Cerebellar cortex (tissue), 1 donor: ENCODE measurements at places on chromosomes 3 and 15.
A peak's percentile ranks its signal among the peaks of the same experiment; 100 is the strongest.

DNA sequence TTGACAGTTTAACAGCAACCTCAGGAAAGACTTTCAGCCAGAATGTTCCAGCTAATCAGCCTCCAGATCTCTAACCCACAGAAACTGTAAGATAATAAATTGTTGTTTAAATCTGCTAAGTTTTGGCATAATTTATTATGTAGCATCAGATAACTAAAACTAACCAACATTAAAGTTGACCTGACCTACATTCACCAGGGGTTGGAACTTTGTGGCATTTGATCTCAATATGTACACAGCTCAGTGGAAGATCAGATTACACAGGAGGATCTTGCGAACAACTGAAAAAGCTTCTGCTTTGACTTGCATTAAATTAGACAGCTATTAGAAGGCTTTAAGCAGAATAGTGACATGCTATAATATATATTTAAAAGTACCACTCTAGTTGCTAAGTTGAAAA lies 91.4 kb upstream of the POU1F1 start:
- no peak for DNase-seq

GRCh38 chr3:123971406-123971805 lies 10.4 kb upstream of the CCDC14 start:
- DNase-seq: no peak

DNA sequence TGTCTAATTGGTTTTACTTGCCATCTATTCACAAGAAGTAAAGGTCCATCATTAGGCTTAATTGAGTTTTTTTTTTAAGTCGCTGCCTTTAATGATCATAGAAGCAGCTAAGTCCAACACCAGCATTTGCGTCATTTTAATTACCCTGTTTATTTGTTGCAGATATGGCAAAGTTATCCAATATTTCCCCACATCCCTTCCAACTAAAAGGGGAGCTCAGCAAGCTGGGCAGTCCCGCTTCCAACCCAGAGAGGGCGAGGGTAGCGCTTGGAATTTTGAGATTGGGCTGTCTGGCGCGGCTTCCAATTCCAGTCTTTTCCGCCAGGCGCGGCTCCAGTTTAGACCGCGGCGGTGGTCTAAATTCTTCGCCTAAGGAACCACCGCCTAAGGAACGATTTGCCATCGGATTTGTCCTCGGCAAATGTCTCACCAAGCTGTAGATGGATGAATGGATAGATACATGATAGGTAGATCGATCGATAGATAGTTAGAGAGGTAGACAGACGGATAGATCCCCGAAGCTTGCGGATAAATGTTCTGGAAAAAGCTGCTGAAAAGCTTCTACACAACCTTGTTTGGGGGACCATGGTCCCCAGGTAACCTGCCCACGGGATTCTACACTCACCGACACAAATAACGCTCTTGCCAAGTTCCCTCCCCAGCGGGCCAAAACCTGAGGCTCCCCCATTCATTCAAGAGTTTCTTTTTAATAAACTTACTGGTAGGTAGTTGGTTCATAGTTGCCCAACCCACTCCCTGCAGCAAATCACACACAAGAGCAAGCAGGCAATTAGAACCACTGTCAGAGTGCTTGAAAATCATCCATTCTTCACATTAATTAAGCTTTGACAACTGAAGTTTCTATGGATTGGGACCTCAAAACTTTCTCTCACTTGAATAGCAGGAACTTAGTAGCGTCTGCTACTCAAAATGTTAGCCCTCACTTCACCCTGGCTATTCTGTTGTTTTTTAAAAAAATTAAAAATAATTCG lies 49.1 kb downstream of the ZIC4 start:
- DNase-seq: peak; percentile 26

GRCh38 chr15:33160581-33161165 lies 33.8 kb downstream of the FMN1 start:
- no peak for DNase-seq

DNA sequence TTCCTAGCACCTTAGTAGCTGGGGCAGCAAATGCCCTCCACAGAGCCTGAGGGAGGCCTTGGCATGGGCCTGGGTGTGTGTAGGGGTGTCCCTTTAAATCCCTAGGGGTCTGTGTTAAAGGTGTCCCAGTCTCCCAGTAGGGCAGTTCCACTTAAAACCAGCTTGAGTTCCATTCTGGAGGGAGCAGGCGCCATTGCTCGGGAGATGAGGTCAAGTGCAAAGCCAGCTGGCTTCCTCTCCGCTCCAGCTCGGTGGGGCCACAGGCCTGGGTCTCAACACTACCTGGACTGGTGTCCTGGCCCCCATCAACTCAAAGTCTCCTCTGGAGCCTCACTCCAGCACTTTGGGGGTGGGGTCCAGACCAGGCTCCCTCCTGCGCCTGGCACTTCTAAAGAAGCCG lies 25.2 kb downstream of the FEM1B start:
- no peak for DNase-seq

- no peak for DNase-seq
These were observed 27.3 kb downstream of the SERP1 start for GRCh38 chr3:150519026-150519425.

GRCh38 chr3:160225176-160226025 lies at the start of gene C3orf80:
TSS of gene C3orf80 (plus strand) at chr3:160225422. CDS start at chr3:160225636, 214 bp downstream.
- peak; percentile 70 for DNase-seq

DNA sequence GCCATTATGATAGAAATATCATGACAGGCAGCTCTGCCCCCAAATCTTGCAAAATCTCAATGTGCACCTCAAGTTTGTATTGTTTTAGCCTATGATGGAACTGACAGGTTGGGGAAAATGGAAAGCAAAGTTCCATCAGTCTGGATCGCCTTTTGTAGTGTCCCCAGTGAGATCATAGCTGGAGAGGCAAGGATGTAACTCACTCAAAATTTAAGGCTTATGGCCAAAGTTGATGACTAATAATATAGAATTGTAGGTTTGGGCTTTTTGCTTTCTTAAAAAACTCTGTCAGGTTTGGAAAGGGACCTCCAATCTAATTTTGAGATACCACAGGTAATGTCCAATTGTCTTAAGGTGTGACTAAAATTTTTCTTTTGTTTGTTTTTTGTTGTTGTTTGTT lies 1.4 kb upstream of the ACP3 start:
- no peak for DNase-seq

DNA sequence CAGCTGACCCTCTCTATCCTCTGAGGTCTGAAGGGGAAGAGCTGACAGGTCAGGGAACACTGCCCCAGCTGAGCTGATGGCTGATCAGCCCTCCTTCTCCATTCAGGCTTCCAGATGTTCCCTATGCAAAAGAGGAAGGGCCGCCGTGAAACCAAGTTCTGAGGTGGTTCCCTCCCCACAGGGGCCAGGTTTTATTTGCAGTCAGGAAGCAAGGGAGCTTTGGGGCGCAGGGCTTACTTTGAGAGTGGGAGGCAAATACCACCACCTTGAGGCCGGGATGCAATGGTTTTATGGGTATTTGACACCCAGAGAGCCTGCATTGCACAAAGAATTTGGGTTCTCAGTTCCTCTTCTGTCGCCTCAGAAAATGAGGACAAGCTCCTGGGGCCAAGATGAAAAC lies 186.9 kb downstream of the ARRDC4 start:
- DNase-seq: no peak

- DNase-seq: no peak
These were observed 2.5 kb downstream of the RBM15B start for GRCh38 chr3:51393564-51393963.

GRCh38 chr15:39453620-39454019 lies 127.3 kb upstream of the THBS1 start:
- DNase-seq: no peak

GRCh38 chr3:38205472-38205805 lies 40.1 kb downstream of the OXSR1 start:
- DNase-seq: no peak
